ENCODE measurements at places on chromosomes 7 and 10. TPM values are rescaled to one million over a fixed set of nuclear protein-coding genes. Genes with fewer than 3 reads are reported as not detected.

POLR2J2 gene
- total RNA-seq = 27.7 TPM

AOC1 gene
- not detected for total RNA-seq

PRKCQ gene
- total RNA-seq = 71.5 TPM

HOXA1 gene
- total RNA-seq = 0.75 TPM

H2BK1 gene
- total RNA-seq = 6.9 TPM

COL13A1 gene
- total RNA-seq = not detected

ECD gene
- total RNA-seq = 35.3 TPM

NSMCE4A gene
- total RNA-seq = 74.8 TPM

FOXP2 gene
- total RNA-seq = not detected

HMX3 gene
- total RNA-seq = not detected

AKR1D1 gene
- total RNA-seq = not detected

MMD2 gene
- not detected for total RNA-seq

UROS gene
- 38.8 TPM for total RNA-seq

GFRA1 gene
- not detected for total RNA-seq

ZNF425 gene
- 3.2 TPM for total RNA-seq

EN2 gene
- total RNA-seq = not detected

SPDYE8 gene
- total RNA-seq = not detected

TRIM50 gene
- total RNA-seq = not detected

ADAM12 gene
- 0.17 TPM for total RNA-seq

FXYD4 gene
- total RNA-seq = not detected

GHRHR gene
- total RNA-seq = not detected

SLC18A3 gene
- total RNA-seq = not detected

CDC14C gene
- not detected for total RNA-seq

FASTK gene
- 123 TPM for total RNA-seq
